ENCODE measurements at places on chromosomes 6 and 20.

GRCh38 chr6:96537726-96538125 lies 16.1 kb downstream of the UFL1 start:
- no peak for DNase-seq

GRCh38 chr6:166174031-166174430 lies 6.4 kb upstream of the TBXT start:
- DNase-seq = no peak

DNA sequence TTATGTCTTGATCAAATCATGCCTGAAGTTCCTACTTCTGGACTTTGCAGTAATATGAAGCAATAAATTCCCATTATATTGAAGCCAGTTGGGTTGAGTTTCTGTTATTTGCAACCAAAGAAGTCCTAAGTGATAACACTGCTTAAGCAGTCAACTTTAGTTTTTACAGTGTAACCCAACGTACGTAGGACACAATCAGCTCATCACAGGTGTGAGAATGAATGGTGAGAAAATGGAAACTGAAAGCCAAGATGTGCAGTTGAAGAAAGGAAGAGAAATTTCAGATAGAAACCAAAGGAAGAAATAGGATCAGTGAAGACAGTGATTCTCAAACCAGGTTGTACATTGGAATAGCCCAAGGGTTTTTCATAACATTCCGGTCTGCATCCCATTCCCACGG lies 211.4 kb upstream of the ZFP64 start:
- DNase-seq = no peak

DNA sequence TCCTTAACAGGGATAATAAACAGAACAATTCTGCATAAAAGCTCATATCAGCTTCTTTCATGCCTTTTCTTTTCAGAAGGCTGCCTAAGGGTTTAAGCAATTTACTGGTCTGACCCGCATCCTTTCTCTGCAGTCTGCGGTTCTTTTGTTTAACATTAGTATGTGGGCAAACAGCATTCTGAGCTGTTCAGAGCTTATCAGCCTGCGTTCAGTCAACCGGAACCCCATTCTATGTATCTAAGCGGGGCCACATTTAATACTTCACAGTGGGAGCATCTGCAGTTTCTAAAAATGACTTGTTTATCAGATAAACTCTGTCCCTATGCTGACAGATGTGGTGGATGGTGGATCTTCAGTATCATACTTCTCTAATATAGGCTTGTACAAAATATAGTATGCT lies 758.9 kb upstream of the MMS22L start:
- DNase-seq = no peak

DNA sequence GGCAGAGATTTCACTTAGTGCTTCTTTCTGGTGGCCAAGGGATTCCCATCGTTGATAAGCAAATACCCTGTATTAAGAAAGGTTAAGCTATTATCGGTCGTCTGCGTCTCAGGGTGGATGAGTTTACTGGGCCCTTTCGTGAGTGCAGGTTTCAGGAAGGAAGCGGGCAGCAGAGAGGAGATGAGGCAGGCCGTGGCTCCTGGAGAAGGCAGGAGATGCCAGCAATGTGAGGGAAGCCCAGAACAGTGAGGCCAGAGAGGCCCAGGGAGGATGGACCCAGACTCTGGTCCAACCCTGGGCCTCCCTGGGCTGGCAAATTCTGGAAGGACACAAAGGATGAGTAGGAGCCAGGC lies 11.2 kb downstream of the TFEB start:
- no peak for DNase-seq

DNA sequence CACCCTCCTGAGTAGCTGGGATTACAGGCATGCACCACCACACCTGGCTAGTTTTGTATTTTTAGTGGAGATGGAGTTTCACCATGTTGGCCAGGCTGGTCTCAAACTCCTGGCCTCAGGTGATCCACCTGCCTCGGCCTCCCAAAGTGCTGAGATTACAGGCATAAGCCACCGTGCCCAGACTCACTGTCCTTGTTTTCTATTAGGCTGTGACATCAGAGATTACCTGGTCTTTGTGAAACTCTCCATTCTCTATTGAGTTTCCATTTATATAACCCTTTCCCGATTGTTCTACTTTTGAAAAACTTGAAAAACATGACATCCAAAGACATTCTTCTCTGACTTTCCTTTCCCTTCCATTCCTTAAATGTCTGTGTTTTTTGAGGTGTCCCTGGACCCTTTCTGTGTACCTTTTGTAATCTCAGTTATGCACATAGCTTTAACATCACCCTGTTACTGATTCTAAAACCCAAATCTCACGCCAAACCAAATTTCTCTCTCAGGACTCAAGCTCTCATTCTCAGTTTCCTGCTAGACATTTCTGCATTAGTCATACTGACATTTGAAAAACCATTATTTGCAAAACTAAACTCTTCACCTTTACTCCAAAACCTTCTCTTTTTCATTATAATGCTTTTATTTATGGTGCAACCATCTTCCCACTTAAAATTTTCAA lies 137.0 kb downstream of the KHDC1L start:
- DNase-seq = no peak

DNA sequence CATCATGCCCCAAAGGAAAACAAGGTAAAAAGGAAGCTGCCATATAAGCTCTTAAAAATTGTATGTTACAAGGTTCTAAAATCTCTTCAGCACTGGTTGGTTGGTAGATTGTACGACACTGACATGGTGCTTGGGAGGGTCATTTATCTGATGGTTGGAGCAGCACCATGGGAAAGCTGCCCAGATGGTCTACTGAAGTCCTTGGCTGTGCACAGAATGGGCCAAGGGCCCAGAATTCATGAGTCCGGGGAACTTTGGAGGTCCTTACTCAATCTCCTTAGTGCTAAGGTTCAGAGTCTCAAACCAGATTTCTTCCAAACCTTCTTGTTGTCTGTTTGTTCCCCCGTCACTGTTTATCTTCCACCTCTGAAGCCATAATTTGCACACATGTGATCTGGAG lies 314.4 kb downstream of the ESR1 start:
- no peak for DNase-seq

GRCh38 chr6:20789162-20789561 lies 254.9 kb downstream of the CDKAL1 start:
- no peak for DNase-seq

DNA sequence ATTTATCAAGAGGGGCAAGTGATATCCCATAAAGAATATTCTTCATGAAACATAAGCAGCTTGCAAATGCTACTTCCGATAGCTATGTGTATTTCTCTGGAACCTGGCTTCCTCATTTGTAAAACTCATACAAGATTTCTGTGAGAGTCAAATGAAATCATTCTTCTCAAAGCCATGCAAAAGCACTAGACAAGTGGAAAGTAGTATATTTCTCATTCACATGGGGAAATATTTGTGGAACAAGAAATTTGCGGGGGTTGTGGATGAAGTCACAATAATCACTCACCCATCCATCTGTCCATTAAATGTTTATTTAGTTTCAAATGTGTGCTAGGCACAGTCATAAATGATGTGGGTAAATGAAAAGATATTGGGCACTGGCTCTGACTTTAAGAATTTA lies 150.5 kb downstream of the IPCEF1 start:
- DNase-seq = no peak

- DNase-seq = no peak
Measured at GRCh38 chr20:12673352-12673751, 335.4 kb upstream of the SPTLC3 start.

GRCh38 chr6:52417675-52418111 lies 2.4 kb upstream of the EFHC1 start:
- DNase-seq = no peak

DNA sequence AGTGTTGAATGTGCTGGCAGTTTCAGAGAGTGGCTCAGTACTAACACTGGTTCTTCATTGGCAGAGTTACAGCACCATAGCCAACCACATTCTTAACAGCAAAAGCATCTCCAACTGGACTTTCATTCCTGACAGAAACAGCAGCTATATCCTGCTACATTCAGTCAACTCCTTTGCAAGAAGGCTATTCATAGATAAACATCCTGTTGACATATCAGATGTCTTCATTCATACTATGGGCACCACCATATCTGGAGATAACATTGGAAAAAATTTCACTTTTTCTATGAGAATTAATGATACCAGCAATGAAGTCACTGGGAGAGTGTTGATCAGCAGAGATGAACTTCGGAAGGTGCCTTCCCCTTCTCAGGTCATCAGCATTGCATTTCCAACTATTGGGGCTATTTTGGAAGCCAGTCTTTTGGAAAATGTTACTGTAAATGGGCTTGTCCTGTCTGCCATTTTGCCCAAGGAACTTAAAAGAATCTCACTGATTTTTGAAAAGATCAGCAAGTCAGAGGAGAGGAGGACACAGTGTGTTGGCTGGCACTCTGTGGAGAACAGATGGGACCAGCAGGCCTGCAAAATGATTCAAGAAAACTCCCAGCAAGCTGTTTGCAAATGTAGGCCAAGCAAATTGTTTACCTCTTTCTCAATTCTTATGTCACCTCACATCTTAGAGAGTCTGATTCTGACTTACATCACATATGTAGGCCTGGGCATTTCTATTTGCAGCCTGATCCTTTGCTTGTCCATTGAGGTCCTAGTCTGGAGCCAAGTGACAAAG lies 17.0 kb upstream of the ADGRF4 start:
- no peak for DNase-seq

GRCh38 chr6:14278446-14278845 lies 160.9 kb downstream of the CD83 start:
- no peak for DNase-seq

- no peak for DNase-seq
Measured at GRCh38 chr20:61173961-61174725, 77.9 kb upstream of the CDH4 start.

DNA sequence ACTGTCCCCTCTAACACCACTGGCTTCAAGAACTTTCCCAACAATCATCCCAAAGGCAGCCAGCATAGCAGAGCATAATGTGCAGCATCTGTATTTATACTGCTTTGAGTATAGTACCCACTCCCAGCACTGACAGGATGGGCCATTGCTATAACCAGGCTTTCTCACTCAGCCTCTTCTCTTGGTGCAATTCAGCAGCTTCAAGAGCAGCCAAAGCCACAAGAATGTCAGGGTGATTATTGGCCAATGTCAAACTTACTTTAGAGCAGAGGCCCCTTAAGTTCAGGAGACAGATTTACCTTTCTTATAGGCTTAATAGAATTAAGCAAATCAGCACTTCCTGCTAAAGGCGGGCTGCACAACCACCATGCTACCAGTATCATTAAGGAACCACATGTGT lies 232.4 kb upstream of the RSPO3 start:
- no peak for DNase-seq

DNA sequence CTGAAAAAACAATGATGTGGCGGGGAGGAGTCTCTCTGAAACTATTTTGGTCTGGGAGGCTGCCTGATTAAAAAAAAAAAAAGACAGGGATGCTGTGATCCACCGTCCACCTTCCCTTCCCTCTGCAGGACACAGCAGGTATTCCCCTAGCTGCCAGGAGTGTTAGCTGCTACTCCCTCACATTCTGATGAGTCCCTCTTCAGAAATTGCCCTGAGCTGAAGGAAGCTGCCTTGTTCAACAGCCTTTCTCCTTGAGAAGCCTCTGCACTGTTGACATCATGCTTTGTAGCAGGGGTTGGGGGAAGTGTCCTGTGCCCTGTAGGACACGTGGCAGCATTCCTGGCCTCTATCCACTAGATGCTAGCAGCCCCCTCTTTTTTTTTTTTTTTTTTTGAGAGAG lies 71.7 kb upstream of the ZMYND8 start:
- no peak for DNase-seq

DNA sequence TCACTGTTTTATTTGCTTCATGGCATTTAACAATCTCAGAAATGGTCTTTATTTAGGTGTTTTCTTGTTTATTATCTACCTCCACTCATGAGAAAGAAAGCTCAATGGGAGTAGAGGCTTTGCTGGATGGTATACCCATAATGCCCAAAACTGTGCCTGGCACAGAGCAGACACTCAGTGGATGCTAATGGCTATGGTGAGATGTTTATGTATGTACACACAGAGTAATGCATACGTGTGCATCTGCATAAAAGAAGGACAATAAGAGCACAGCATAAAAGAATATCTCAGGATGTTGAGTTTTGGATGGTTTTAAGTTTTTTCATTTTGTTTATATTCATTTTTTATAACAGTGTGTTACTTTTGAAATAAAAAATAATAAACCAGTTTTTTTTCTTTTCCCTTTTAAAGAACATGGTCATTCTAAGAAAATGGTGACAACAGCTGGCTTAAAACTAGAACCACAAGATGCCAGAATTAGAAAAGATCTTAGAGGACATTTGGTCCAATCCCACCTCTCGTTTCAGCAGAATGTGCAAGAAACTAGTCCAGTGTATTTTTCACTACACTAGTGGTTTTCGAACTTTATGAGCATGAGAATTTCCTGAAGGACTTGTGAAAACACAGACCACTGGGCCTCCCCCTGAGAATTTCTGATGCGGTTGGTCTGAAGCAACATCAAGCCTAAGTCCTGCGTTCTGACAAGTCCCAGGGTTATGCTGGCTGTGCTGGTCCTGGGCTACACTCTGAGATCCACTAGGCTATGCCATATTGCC lies 131.9 kb downstream of the FYN start:
- no peak for DNase-seq

GRCh38 chr6:18263418-18264218 lies 712 bp downstream of the DEK start:
- DNase-seq = peak; percentile 77

GRCh38 chr6:111745186-111745585 lies 128.1 kb downstream of the FYN start:
- DNase-seq = no peak

- DNase-seq = peak; percentile 14
Measured at GRCh38 chr6:2915150-2915549, 12.0 kb upstream of the SERPINB9 start.

DNA sequence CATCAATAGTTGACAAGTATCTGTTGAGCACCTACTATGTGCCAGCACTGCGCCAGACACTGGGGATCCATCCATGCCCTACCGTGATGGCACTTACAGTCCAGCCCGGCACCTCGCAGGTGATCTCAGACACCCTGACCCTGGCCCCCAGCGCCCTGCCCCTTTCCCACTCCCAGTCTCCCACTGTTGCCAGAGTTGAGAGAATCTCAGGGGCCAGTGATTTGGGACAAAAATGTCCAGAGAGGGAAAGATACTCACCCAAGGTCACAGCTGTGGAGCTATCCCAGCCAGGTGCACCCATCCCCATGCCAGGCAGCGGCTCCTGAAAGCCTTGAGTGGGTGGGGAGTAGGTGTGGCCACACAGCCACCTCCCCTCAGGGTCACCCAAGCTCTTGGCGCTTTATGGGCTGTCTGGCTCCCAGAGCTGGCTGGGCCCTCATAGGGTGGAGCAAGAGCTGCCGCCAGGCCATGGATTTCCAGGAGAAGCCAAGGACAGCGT lies 3.3 kb downstream of the PI16 start:
- peak; percentile 55 for DNase-seq

GRCh38 chr6:154156135-154156896 lies 117.3 kb downstream of the OPRM1 start:
- DNase-seq = peak; percentile 85

- DNase-seq = no peak
Measured at GRCh38 chr6:33289784-33290315, 449 bp downstream of the PFDN6 start.

DNA sequence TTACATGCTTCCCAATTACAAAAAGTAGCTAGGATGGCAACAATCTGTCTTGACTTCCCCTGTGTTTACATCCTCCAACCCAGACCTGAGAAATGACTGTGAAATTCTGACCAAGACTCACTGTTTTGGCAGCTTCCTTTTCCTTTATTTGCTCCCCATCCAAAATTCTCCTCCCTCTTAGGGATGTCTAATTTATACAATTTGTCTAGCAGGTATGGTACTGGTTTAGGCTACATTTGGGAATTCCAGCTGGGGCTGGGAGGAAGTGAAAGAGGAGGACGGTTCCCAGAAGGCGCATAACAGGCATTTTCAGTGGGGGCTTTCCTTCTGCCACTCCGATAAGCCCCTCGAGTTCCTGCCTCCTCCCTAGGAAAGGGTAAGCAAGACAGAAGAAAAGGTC lies 231.5 kb upstream of the BTBD3 start:
- no peak for DNase-seq

- DNase-seq = no peak
Measured at GRCh38 chr20:23048283-23049200, 930 bp downstream of the THBD start.

All from activated effector memory CD4-positive, alpha-beta T cell treated with anti-CD3 and anti-CD28 coated beads, Interleukin-2, amount 50 U/mL, for 16 hours (primary cell).